Calu3 (cell line): ENCODE measurements at places on chromosomes 11 and 22. TPM values are rescaled to one million over a fixed set of nuclear protein-coding genes. Genes with fewer than 3 reads are reported as not detected.

LRRC55 gene
- not detected in 2 replicates for total RNA-seq

CALCA gene
- 1.2 TPM in 1 of 2 replicates, not detected in the other for total RNA-seq

PDE2A gene
- 1.1 and 4.3 TPM in 2 replicates for total RNA-seq

SLC7A4 gene
- total RNA-seq, result 0.14 TPM in 1 of 2 replicates, not detected in the other

RIMBP3C gene
- 0.17 TPM in 1 of 2 replicates, not detected in the other for total RNA-seq

TBX10 gene
- not detected in 2 replicates for total RNA-seq

SAA2 gene
- 22.0 and 31.5 TPM in 2 replicates for total RNA-seq

ADM gene
- total RNA-seq, result 2.0 and 4.6 TPM in 2 replicates

SGSM1 gene
- total RNA-seq, result 0.07 and 0.20 TPM in 2 replicates

- DNase-seq, result no peak
These were observed 13.5 kb upstream of the ANKK1 start for GRCh38 chr11:113373981-113374560.

GRCh38 chr11:120911943-120912342 is 112.0 kb upstream of the TBCEL start:
- no peak for DNase-seq

- no peak for DNase-seq
These were observed 9.3 kb downstream of the APOBEC3H start for GRCh38 chr22:39106326-39106725.

DNA sequence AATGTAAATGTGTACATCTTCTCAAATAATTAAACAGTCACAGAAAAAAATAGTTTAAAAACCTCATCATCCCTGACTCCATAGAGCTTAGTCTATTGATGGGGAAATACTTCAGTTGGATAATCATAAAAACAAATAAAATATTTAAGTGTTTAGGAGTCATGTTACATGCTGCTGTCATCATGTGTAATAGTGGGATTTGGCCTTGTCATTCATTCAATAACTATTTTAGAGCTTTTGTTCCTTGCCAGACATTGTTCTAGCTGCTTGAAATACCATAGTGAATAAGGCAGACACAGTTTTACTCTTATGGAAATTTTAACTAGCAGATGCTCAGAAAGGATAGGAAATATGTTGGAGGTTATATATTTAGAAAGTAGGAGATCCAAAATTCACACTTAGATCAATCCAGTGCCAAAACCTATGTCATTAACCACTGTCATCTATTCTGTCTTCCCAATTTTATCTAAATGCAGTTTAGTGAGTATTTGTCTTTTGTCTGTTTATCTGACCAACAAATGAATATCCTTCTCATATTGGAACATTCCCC is 324.7 kb downstream of the CASP12 start:
- no peak for DNase-seq

- DNase-seq, result peak; percentile 20
These were observed 1.0 kb downstream of the RTN3 start for GRCh38 chr11:63682066-63683021.
